Activated T-cell treated with anti-CD3 and anti-CD28 coated beads, Interleukin-2, amount 50 U/mL, for 4 hours (primary cell): ENCODE measurements at places on chromosomes 2 and 18. TPM values are rescaled to one million over a fixed set of nuclear protein-coding genes. Genes with fewer than 3 reads are reported as not detected.

LIPG gene
- total RNA-seq: 0.16 TPM

KCNG2 gene
- total RNA-seq: not detected

TMEM17 gene
- total RNA-seq: 0.08 TPM

MALT1 gene
- total RNA-seq: 39.8 TPM

ADRA2B gene
- 0.40 TPM for total RNA-seq

STON1 gene
- total RNA-seq: 0.76 TPM

CTNNA2 gene
- 0.08 TPM for total RNA-seq

FOXI3 gene
- total RNA-seq: not detected

SMYD1 gene
- total RNA-seq: not detected

SERPINB8 gene
- 22.6 TPM for total RNA-seq

ATP9B gene
- 20.2 TPM for total RNA-seq

APLF gene
- total RNA-seq: 1.3 TPM

TMEM237 gene
- total RNA-seq: 10.9 TPM

SLC8A1 gene
- total RNA-seq: 0.28 TPM

AQP12B gene
- total RNA-seq: not detected

FSIP2 gene
- not detected for total RNA-seq

UGT1A5 gene
- total RNA-seq: not detected

COL5A2 gene
- total RNA-seq: 9.5 TPM

GKN1 gene
- not detected for total RNA-seq

FAM117B gene
- total RNA-seq: 9.2 TPM

ACADL gene
- not detected for total RNA-seq

SPDYA gene
- total RNA-seq: not detected

NAB1 gene
- 36.4 TPM for total RNA-seq

PIEZO2 gene
- 0.05 TPM for total RNA-seq

TBR1 gene
- total RNA-seq: not detected

TMX3 gene
- total RNA-seq: 39.3 TPM

RAPGEF4 gene
- total RNA-seq: 0.33 TPM

TNFRSF11A gene
- total RNA-seq: 2.9 TPM

ARHGEF33 gene
- total RNA-seq: 0.35 TPM

BOLL gene
- total RNA-seq: not detected

HJURP gene
- 4.3 TPM for total RNA-seq

ZSCAN30 gene
- total RNA-seq: 8.5 TPM

MOGAT1 gene
- not detected for total RNA-seq

KCNIP3 gene
- total RNA-seq: not detected

EFR3B gene
- 0.54 TPM for total RNA-seq

KDM3A gene
- total RNA-seq: 32.9 TPM

CHRNG gene
- total RNA-seq: not detected

MATN3 gene
- not detected for total RNA-seq

REG3A gene
- not detected for total RNA-seq

GREB1 gene
- 0.33 TPM for total RNA-seq

LAMA3 gene
- 0.20 TPM for total RNA-seq

IL1RN gene
- total RNA-seq: 1.2 TPM

ACMSD gene
- total RNA-seq: not detected

IGFBP5 gene
- 1.8 TPM for total RNA-seq

ARHGAP15 gene
- total RNA-seq: 16.3 TPM

RNU2-63P gene
- total RNA-seq: 40.2 TPM

ZNF892 gene
- 2.9 TPM for total RNA-seq

TIA1 gene
- 99.8 TPM for total RNA-seq

MSTN gene
- not detected for total RNA-seq

CROCC2 gene
- total RNA-seq: not detected

GPR35 gene
- total RNA-seq: 3.3 TPM

OTX1 gene
- not detected for total RNA-seq

NTSR2 gene
- not detected for total RNA-seq

CTAGE1 gene
- total RNA-seq: not detected

TSGA10 gene
- total RNA-seq: 3.4 TPM

ZSWIM2 gene
- not detected for total RNA-seq

USP40 gene
- 12.5 TPM for total RNA-seq
